CD4-positive, alpha-beta memory T cell (primary cell): ENCODE measurements at places on chromosomes 7 and 10. TPM values are rescaled to one million over a fixed set of nuclear protein-coding genes. Genes with fewer than 3 reads are reported as not detected.

The ATRNL1 gene
- 0.50 TPM for total RNA-seq

DNA sequence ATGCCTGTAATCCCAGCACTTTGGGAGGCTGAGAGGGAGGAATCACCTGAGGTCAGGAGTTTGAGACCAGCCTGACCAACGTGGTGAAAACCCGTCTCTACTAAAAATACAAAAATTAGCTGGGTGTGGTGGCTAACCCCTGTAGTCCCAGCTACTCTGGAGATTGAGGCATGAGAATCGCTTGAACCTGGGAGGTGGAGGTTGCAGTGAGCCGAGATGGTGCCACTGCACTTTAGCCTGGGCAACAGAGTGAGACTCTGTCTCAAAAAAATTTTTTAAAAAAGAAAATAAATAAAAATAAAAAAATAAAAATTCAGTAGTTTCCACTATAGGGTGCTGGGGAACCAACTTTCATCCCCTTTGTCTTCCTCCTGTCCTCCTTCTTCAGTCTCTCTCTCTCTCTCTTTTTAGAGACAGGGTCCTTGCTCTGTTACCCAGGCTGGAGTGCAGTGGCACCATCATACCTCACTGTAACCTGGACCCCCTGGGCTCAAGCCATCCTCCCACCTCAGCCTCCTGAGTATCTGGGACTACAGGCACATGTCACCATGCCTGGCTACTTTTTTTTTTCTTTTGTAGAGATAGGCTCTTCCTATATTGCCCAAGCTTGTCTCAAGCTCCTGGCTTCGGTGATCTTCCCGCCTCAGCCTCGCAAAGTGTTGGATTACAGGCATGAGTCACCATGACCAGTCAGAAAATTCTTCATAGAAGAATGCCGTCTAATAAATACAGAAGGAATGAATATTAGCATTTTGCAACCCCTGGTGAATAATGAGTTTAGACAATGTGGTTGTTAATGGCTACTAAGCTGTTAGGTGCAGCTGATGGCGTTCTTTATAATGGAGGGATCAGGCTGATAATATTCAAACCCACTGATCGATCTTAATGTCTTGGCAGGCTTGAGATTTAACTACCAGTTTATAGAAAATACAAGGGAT is 20.6 kb downstream of the RBM20 start:
- H3K4me1 ChIP-seq: no peaks in the 10 kb centered on the region
- no peak for DNase-seq
- no peak overlapping the region for H3K4me3 ChIP-seq
- H3K36me3 ChIP-seq: no peaks in the 10 kb centered on the region
- no peak overlapping the region for H3K27ac ChIP-seq

The RBM17 gene
- 125 TPM for total RNA-seq

GRCh38 chr10:36188461-36188860 is 546.4 kb upstream of the FZD8 start:
- H3K36me3 ChIP-seq: no peaks in the 10 kb centered on the region
- no peak overlapping the region for H3K27ac ChIP-seq
- no peaks in the 10 kb centered on the region for H3K4me1 ChIP-seq
- DNase-seq: no peak
- H3K27me3 ChIP-seq: no peaks in the 10 kb centered on the region
- H3K4me3 ChIP-seq: no peak overlapping the region

DNA sequence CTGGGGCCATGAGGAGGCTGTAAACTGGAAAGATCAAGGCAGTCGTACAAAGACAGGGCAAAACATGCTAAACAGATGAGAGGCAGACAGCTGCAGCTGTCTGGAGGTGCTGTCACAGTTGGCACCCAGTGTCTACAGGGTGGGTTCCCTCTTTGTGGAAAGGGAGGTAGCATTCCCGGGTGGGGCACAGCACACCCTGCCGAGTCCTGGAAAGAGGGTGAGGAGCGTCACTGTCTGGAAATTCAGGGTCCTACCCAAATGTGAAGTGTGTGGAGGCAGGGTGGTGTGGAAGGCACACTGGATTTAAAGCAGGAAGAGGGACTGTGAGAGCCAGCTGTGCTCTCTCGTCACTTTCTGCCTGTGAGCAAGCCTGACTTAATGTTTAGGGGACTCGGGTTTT is 356.2 kb downstream of the SDK1 start:
- no peaks in the 10 kb centered on the region for H3K36me3 ChIP-seq
- no peak overlapping the region for H3K27ac ChIP-seq
- no peaks in the 10 kb centered on the region for H3K4me1 ChIP-seq
- no peaks in the 10 kb centered on the region for H3K27me3 ChIP-seq

The FAM237B gene
- total RNA-seq: not detected
